ENCODE measurements at places on chromosomes 6 and 20. TPM values are rescaled to one million over a fixed set of nuclear protein-coding genes. Genes with fewer than 3 reads are reported as not detected.

NKAIN2 gene
- under 0.01 TPM for total RNA-seq

OXT gene
- not detected for total RNA-seq

DNA sequence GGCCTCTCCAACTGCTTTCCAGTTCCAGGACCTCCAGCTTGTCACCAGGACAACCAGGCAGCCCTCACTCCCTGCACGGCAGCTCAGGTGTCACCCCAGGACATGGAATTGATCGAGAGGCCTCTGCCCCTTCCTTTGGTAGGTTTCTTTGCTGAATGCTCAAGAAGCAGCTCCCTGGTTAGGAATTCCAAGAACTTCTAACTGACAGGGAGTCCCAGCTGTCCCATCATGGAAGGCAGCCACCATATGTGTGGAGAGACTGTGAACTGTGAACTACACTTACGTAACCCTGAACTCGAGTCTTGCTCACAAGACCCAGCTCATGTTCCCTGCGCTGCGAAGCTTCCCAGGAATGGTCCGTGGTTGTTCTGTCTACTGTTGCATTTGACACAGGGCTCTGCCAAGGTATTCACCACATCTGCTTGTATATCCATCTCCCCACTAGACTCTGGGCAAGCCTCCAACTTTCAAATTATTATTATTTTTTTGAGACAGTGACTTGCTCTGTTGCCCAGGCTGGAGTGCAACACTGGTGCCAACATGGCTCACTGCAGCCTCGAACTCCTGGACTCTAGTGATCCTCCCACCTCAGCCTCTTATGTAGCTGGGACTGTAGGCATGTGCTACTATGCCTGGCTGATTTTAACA is 35.7 kb downstream of the MGME1 start:
- H3K27ac ChIP-seq, result no peak overlapping the region
- H3K27me3 ChIP-seq, result no peaks in the 10 kb centered on the region
- peaks cover 12% of the 10 kb centered on the region for H3K4me1 ChIP-seq
- H3K4me3 ChIP-seq, result no peak overlapping the region
- no peaks in the 10 kb centered on the region for H3K36me3 ChIP-seq
- no peak for DNase-seq

UBE2C gene
- 2.5 TPM for total RNA-seq

SEMG1 gene
- total RNA-seq, result not detected

- no peak overlapping the region for H3K27ac ChIP-seq
- H3K4me1 ChIP-seq, result no peaks in the 10 kb centered on the region
- peaks cover 68% of the 10 kb centered on the region for H3K27me3 ChIP-seq
- H3K36me3 ChIP-seq, result no peaks in the 10 kb centered on the region
- DNase-seq, result no peak
- H3K4me3 ChIP-seq, result no peak overlapping the region
Observed at GRCh38 chr20:25090492-25091429, 8.8 kb upstream of the VSX1 start.

TP53INP2 gene
- 8.0 TPM for total RNA-seq

C6orf141 gene
- total RNA-seq, result not detected

GRCh38 chr20:45857882-45858216 is 435 bp downstream of the ZSWIM3 start:
- H3K36me3 ChIP-seq, result peaks cover 6% of the 10 kb centered on the region
- peak overlapping the region; percentile 62 for H3K27ac ChIP-seq
- DNase-seq, result no peak
- H3K4me1 ChIP-seq, result peaks cover 27% of the 10 kb centered on the region
- H3K4me3 ChIP-seq, result peak overlapping the region; percentile 86

DNA sequence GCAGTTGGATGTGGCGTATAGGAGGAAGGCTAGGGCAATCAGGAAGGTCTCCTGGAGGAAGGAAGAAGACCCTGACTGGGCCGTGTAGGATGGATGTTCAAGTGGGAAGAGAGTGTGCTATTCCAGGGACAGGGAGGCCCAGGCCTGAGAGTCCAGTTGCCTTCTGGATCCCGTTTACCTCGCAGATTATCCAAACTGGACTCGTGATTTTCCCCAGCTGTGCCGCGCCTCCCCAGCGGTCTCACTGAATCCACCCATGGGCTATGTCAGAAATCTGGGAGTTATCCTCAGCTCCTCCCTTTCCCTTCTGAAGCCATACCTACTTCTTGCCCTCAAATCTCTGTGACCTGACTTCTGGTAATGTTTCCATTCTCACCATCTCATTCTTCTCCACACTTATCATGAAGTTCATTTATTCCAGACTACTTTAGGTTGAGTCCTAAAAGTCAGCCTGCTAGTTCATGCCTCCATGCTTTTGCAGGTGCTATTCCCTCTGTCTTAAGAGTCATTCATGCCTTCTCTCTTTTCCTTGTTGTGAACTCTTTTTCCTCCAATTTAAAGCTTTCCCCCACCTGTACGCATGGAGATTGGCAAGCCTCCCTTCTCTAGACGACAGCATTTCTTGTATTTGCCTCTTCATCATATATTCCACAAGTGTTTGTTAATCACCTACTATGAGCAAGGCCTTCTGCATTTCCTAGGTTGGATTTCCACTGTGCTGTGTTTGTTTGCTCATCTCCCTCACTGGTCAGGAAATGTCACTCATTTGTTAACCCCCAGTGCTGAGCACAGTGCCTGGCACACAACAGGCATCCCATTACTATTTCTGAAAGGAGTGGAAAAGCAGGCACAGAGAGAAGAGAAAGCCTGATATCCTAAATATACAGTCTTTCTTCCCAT is 2.7 kb downstream of the SDCBP2 start:
- peak overlapping the region; percentile 91 for H3K4me3 ChIP-seq
- peak; percentile 69 for DNase-seq
- no peaks in the 10 kb centered on the region for H3K36me3 ChIP-seq
- no peaks in the 10 kb centered on the region for H3K27me3 ChIP-seq
- peaks cover 54% of the 10 kb centered on the region for H3K4me1 ChIP-seq

BPIFB1 gene
- not detected for total RNA-seq

ENPP5 gene
- 5.3 TPM for total RNA-seq

GRCh38 chr20:58137236-58137635 is 91.2 kb downstream of the ANKRD60 start:
- H3K4me3 ChIP-seq, result no peak overlapping the region
- DNase-seq, result no peak
- H3K36me3 ChIP-seq, result no peaks in the 10 kb centered on the region
- peaks cover 31% of the 10 kb centered on the region for H3K27me3 ChIP-seq
- no peak overlapping the region for H3K27ac ChIP-seq
- H3K4me1 ChIP-seq, result peaks cover 7% of the 10 kb centered on the region

DNA sequence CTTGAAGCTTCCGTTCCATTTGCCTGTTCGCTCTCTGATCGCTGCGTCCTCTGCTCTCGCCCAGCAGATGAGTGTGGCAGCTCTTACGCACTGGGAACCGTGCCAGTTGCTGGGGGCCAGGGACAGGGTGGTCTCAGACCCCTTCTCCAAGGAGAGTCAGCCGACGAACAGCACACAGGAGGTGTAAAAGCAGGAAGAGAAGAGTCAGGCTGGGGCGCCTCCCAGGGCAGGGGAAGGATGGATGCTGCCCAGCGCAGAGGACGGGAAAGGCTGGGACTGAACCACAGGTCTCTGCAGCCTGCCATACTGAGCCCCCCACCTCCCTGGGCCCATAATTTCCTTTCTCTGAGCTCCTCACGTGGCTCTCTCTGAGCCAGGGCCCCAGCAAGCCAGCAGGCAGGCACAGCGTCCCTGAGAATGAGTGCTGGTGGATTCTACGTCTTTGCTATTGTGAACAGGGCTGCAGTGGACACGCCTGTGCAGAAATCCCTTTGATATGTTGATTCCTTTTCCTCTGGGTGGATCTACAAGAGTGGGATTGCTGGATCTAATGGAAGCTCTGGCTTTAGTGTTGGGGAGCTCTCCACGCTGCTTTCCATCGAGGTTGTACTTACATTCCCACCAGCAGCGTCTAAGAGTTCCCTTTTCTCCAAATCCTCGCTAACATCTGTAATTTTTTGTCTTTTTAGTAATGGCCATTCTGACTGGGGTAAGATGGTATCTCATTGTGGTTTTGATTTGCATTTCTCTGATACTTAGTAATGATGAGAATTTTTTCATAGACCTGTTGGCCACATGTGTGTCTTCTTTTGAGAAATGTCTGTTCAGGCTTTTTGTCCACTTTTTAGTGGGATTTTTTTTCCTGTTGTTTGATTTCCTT is 104.1 kb downstream of the PSMB1 start:
- H3K27me3 ChIP-seq, result peaks cover 13% of the 10 kb centered on the region
- no peaks in the 10 kb centered on the region for H3K36me3 ChIP-seq
- DNase-seq, result peak; percentile 71
- H3K4me1 ChIP-seq, result no peaks in the 10 kb centered on the region
- no peak overlapping the region for H3K27ac ChIP-seq
- H3K4me3 ChIP-seq, result no peak overlapping the region

COX4I2 gene
- not detected for total RNA-seq

SMAP1 gene
- 33.7 TPM for total RNA-seq

- H3K4me3 ChIP-seq, result no peak overlapping the region
- DNase-seq, result no peak
- H3K4me1 ChIP-seq, result peaks cover 4% of the 10 kb centered on the region
- H3K27ac ChIP-seq, result peak overlapping the region; percentile 37
- H3K36me3 ChIP-seq, result peaks cover 4% of the 10 kb centered on the region
Observed at GRCh38 chr20:52060794-52061714, 130.5 kb downstream of the ZFP64 start.

COL9A1 gene
- total RNA-seq, result not detected
